ENCODE measurements at places on chromosomes 3 and 15.

DNA sequence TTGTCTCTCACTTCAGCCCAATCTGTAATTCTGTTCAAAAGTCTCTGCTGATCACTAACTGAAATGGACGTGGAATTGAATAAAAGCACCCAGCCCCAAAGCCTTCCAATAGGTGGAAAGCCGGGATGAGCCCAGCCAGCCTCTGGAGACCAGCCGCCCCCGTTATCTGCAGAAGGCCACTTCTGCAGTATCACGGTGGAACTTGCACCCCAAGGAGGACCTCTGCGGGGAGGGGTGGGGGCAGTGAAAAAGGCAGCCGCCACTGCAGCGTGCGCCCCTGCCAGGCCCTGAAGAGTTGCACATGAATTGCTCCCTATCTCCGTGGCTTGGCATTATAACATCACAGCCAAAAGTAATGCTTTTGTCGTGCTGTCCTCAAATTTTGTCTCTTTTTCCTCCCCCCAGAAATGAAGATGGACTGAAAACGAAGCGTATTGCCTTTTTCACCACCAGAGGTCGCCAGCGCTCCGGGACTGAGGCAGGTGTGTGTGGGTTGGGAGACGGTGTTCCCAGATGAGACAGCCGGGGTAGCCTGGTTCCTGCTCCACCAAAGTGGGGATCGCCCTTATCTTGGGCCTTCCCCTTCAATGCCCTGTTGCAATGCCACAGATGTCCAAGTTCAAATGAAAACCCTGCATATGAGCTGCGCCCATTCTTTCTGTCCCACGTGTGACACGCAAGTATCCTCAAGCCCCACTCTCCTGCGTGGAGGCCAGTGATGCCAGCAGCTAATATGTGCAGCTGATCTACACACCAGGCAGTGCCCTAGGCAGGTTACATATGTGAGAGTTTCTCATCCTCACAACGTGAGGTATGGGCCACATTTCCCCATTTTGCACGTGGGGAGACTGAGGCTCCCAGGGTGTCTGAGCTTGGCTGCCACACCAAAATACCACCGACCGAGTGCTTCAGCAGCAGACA, 96.0 kb downstream of the LRRK1 start:
- no peak for DNase-seq

DNA sequence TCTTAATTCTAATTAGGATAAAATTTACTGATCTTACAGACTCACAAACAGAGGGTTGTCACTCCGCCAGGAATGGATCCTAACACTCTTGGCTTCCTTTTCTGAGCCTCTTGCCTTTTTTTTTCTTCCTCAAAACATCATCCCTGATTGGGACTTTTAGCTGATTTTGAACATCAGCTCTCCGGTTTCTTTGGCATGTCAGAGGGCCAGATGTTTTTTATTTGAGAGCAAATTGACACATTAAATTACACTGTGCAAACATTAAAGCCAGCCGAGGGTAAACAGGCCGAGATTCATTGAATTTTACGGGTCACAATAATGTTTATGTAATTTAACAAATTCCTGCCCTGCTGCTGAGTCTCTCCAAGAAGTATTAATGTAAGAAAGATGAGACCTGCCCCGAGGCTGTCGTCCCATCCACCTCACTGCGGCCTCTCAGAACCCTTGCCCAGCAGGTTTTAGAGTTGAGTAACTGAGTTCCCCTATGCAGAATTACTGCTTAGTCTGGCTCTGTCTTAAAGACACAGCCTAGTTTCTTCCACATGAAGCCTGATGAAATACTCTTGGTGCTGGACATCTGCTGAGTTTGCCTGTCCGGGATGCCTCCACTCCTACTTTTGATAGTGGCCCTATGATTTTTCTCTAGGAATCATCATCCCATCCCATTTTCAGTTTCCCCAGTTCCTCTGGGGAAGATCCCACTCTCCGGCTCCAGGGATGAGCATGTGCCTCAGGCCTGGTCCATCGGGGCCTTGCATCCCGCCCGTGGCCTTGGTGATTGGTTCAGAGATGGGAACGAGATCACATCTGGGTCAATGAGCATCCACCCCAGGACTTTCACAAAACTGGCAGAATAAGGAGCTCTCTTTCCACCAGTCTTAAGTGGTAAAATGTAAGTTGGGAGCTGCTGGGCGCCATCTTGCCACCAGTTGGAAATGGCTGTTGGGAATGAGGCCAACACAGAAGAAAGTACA, 226.6 kb upstream of the TLE3 start:
- no peak for DNase-seq

DNA sequence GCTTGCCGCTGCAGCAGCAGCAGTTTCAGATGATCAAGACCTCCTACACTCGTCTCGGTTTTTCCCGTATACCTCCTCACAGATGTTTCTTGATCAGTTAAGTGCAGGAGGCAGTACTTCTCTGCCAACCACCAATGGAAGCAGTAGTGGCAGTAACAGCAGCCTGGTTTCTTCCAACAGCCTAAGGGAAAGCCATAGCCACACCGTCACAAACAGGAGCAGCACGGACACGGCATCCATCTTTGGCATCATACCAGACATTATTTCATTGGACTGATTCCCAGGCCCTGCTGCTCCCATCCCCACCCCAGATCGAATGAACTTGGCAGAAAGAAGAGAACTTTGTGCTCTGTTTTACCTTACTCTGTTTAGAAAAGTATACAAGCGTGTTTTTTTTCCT, 17.6 kb downstream of the CALML4 start:
- no peak for DNase-seq

- DNase-seq: no peak
These were observed 894.7 kb downstream of the OTOL1 start for GRCh38 chr3:162391301-162391700.

GRCh38 chr3:859135-859534, 233.7 kb upstream of the CNTN6 start:
- DNase-seq: no peak

DNA sequence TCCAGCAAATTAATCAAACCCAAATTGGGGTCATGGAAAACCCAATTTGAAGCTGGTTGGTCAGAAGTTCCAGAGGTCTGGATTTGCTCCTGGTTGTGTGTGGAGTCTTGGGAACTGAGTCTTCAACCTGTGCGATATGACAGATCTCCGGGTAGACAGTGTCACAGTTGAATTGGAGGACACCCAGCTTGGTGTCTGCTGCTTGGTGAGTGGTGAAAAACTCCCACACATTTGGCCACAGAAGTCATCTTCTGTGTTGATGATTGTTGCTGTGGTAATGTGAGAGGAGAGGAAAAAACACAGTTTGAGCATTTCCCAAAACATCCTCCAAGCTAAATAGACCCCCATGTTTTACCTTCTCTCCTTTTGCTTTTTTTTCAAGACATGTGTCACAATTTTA, 218.1 kb downstream of the TP63 start:
- DNase-seq: no peak

GRCh38 chr3:38658841-38659240, 9.4 kb upstream of the SCN5A start:
- no peak for DNase-seq

DNA sequence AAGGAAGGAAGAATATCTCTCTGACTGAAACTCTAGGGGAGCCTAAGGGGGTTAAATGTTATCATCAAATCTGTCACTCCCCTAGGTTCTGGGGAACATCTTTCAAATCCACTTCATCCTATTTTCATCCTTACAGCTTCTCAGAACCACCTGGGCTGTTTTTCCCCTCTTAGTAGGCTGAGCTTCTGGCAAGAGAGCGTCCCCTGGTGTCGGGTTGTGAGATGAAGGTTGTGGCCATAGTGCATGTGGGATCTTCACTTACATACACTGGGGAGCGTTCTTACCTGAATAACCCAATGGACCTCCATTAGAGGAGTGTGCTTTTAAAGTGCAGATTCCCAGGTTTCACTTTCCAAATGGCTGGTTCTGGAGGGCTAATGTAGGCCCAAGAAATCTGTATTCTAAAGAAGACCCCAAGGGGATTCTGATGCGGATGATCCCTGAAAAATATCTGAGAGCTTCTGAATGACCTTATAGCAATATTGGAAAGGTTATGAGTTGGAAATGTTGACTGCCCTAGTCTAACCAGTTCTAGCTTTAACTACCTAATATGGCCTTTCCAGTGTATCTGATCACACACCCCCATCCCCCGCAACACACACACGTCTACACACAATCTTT, 663.7 kb downstream of the AGBL1 start:
- no peak for DNase-seq

DNA sequence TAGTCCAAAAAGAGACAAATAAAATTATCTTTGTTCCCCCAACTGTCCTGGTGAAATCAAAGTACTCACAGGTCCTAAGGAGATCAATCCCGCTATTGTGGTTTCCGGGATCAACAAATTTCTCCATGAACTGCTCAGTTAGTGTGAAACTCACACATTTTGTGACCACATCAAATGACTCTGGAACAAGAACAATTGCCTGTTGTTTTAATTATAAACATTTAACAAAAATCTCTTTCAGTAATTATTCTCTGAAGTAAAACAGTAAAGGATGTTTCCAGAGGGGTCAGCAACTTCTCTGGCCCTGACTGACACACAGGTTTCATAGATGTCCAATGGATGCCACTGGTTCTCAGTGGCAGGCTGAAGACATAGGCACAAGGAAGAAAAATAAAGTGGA, 3.9 kb downstream of the CLDND1 start:
- no peak for DNase-seq

GRCh38 chr15:30990036-30990435, 1.4 kb downstream of the MTMR10 start:
- DNase-seq: no peak

GRCh38 chr3:184766555-184767261, 45.3 kb upstream of the VPS8 start:
- DNase-seq: no peak

GRCh38 chr3:23130406-23130805, 72.7 kb upstream of the UBE2E2 start:
- DNase-seq: no peak

DNA sequence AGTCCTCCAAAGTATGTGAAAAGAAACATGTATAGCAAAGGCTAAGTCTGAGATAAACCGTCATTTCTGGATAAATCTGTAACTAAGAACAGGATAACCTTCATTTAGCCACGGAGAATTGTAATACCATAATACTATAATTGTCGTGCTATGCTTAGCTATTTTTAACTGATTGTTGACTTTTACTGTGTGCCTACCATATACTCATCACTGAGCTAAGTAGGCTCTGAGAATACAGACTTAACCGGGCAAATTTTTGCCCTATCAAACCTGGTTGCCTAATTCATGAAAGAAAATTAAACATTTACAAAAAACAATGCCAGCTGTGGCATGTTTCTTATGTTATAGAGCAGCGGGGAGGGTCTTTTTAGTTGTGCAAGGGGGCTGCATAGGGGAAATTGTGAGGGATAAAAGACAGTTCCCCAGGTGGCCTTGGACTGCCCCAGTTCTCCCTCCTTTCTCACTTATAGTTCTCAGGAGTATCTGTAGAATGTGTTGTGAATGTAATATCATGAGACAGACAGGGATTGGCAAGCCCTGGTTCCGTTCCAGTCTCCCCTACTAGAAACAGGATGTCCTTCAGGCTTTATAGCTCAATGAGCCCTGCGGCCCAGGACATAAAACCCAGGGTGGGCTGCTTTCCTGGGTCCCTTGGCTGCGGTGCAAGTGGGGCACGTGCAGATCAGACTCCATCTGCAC, 318.5 kb downstream of the GBE1 start:
- DNase-seq: no peak

- no peak for DNase-seq
These were observed 132.5 kb downstream of the MAP2K5 start for GRCh38 chr15:67674983-67675382.

- no peak for DNase-seq
These were observed 81.2 kb downstream of the CHD2 start for GRCh38 chr15:92981333-92981732.

- peak; percentile 76 for DNase-seq
These were observed at the start of the genes DPH3 and OXNAD1 for GRCh38 chr3:16264708-16265454. TSS of gene DPH3 (minus strand) at chr3:16264943. CDS start at chr3:16264876, 67 bp downstream. TSS of gene OXNAD1 (plus strand) at chr3:16265212. CDS start at chr3:16270953, 5,741 bp downstream.

DNA sequence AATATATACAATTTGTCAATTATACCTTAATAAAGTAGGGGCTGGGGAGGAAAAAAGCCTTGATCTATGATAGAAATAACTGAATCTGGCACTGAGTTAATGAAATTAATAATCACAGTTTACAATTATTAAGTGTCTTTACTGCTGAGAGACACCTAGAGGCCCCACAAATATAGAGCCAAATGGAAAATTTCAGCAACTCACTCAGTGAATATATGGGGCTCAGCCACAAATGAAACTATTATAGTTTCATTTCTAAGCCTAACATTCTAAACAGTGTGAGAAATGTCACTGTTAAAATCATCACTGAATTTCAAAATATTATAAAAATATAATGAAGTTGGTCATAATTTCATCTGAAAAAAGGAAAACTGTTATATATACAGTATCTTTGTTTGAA, 40.3 kb downstream of the GNB4 start:
- DNase-seq: no peak

GRCh38 chr3:58567251-58567515, 10.0 kb downstream of the FAM107A start:
- DNase-seq: no peak

DNA sequence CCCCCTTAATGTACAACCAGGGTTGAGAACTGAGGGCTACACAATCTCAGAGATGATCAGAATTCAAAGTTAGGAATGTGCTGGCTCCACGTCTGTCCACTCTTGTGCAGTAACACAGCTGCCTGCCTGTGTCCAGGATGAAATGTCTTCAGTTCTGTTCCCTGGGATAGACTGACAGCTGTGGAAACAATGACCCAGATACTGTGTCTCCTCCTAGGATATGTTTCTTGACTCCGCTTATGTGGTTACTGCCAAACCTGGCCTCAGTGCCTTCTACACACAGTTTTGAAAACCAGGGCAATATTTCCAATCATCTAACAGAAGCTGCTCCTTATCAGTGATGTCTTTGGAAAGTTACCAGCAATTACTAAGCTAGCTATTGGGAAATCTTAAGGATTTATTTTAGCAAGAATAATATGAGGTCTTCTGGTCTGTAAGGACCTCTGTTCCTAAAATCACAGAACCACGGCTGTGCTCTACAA, 67.6 kb downstream of the NOX5 start:
- DNase-seq: no peak

DNA sequence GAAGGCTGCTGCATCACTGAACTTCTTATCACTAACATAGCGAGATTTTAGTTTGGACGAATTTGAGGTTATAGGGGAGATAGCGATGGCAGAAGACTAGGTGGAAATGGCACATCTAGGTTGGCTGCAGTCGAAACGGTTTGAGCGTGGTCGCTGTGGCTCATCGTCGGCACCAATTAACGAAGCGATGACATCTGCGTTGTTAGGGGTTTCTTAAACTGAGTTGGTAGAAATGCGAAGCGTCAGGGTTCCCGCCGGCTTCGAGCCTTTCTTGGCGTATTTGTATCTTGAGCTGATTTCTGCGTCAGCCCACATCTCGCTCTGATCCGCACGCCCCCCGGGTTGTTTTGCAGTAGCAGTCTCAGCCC, 319 bp downstream of the LNP1 start:
- DNase-seq: no peak

DNA sequence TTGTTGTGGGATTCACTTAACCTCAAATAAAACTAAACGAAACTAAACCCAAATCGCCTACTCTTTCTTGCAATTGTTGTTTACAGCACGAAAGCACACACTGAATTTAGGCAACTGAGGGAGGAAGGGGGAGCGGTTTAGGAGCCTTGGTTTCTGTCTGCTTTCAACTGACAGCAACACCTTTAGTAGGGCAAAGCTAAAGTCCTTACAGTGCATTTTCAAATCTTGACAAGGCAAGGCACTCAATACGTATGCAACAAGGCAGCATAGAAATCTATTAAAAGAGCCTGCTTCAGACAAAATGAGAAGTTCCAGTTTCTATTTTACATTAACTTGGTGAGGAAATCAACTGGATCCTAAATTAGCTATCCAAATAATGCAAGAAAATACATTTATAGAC, 174.6 kb downstream of the CHST2 start:
- no peak for DNase-seq

Measured in cortex of kidney (tissue), 1 donor.